ENCODE measurements at places on chromosomes 7 and 10.

DNA sequence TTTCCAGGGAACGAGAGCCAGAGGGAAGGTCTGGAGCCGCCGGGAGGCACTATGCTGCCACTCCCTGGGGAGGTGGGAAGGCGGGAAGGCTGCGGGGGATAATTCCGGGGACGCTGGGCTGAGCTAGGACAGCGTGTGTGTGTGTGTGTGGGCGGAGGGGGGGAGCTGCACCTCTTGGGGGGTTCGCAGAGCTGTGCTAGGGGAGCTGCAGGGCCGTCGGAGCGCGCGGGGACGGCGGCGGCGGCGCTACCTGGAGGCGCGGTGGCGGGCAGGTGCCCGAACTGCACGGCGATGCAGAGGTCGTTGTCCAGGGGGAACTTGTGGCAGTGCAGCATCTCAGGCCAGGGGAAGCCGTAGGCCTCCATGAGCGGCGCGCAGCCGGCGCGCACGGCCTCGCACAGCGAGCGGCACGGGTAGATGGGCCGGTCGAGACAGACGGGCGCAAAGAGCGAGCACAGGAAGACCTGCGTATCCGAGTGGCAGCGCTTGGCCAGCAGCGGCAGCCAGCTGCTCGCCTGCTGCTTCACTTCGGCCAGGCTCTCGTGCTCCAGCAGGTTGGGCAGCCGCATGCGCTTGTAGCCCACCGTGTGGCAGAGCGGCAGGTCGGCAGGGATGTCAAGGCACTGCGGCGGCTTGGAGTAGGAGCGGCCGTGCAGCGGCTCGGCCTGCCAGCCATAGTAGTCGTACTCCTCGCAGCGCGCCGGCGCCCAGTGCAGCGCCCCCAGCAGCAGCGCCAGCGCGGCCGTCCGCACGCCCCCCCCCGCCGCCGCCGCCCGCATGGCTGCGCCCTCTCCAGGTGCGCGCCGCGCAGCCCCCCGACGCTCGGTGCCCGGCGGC lies 526 bp downstream of the SFRP5 start:
- DNase-seq: peak; percentile 43

GRCh38 chr10:124722798-124723783 lies 21.1 kb downstream of the FAM53B start:
- DNase-seq: no peak

GRCh38 chr7:56188823-56189346 lies 72.7 kb upstream of the NUPR2 start:
- no peak for DNase-seq

DNA sequence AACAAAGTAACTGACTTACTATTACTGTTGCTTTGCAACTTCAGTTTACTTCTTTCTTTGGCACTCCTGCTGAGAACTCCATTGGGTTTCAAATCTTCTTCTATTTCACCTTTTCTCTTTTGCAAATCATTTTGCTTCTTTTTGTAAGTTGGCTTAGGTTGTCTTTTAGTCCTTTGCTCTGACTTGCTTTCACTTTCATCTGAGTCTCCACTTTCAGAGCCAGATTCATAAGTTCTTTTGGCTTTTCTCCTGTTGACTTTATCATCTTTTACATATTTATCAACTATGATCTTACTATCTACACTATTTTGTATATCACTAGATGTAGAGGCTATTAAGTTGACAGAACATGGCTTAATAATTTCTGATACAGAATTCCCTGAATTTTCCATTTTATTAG lies 73.4 kb downstream of the NRBF2 start:
- no peak for DNase-seq

GRCh38 chr10:86285136-86285790 lies 81.3 kb downstream of the GRID1 start:
- DNase-seq: no peak

GRCh38 chr7:2278026-2278425 lies 36.0 kb downstream of the NUDT1 start:
- no peak for DNase-seq

GRCh38 chr7:135335628-135336139 lies 102.0 kb downstream of the STRA8 start:
- peak; percentile 81 for DNase-seq

GRCh38 chr7:7264306-7265040 lies 82.1 kb downstream of the C1GALT1 start:
- DNase-seq: no peak

- DNase-seq: peak; percentile 27
Observed at GRCh38 chr7:129853661-129854268, 99.0 kb downstream of the UBE2H start.

DNA sequence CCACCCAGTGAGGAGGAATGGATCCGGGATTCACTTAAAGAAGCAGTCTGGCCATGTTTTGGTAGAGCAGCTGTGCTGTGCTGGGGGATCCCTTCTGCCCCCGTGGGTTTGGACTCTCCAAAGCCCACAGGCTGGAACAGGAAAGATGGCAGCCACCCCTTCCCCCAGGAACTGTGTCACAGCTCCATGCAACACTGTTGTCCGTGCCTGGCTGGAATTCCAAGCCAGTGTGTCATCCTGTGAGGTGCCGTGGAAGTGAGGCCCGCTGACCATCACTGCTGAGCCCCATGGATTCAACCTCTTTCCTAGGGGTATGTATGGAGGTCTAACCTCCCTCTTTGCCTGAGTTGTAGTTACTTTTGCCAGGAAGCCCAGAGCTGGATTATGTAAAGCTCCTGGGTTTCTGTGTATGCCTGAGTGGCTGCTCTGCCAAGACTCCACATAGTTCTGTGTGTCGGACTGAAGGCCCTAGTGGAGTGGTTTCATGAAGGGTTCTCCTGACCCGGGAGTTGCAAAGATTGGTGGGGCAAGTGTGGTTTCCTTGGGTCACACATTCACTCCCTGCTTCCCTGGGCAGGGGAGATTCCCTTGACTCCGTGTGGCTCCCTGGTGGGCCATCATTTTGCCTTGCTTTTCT lies 35.1 kb upstream of the PCGF5 start:
- peak; percentile 48 for DNase-seq

- no peak for DNase-seq
Observed at GRCh38 chr10:89975771-89976170, 274.4 kb downstream of the KIF20B start.

DNA sequence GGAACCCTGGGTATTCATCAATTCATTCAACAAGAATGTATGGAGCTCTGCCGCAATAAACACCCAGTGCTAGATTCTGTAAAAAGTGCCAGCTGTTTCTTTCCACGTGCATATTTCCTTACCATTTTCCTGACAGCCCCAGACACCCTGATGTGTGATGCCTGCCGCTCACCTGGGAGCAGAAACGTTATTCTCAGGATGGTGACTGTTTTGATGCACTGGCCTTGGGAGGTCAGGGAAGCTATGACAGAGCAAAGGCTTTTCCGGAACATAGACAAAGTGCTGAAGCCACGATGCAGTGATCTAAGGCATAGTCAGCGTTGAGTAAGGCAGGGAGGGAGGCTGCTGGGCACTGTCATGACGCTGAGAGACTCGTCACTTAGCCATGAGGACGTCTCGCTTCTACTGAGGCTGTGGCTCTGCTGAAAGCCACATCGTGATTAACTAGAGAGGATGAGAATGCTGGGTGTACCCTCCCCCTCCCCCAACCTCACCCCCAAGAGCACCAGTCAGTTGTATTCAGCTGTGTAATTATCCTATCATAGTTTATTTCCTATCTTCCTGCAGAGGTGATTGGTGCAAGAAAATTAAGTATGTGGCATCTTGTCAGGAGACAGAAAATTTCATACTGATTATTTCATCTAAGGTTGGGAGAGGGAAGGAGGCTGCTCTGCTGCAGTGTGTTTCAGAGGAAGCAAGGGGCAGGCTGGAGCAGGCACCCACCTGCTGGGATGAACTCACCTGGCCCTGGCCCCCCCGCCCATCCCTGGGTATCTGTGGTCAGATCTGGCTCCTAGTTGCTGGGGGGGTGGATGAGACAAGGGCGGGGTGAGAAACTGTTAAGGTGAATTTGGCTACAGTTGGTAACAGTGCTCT lies 48.8 kb upstream of the SMNDC1 start:
- DNase-seq: peak; percentile 44

DNA sequence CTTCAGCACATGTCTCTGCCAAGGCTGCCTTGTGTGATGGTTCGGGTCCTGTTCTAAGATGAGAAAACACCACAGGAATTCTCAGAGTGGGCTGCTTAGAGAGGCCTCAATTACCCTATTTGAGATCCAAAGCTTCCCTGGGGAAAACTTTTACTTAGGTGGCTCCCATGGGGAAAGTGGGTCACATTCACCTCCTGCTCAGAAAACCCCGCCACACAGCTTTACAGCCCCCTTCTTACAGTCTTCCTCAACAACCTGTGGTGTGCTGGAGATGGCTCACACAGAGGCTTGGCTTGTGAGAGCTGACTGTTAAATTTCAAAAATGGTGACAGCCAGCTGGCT lies 36.6 kb upstream of the KCNIP2 start:
- no peak for DNase-seq

- no peak for DNase-seq
Observed at GRCh38 chr7:97118306-97118917, 914 bp downstream of the SDHAF3 start.

DNA sequence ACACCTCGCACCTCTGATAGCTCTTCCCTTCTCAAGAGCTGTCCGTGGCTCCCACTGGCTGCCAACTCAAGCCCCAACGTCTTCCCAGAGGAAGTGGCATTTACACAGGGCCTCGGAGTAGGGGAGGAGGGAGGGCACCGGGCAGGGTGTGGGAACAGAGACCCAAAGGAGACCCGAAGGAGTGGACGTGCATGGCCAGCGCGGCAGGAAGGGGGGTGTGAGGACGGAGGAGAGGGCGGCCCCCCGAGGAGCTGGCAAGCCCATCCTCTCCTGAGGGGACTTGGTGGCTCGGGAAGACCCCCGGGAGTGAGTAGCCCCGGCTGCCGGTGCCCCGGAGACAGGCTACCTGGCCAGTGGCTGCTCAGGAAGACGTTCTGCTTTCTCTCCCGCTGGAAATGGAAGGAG lies 85.9 kb downstream of the FOXL3 start:
- DNase-seq: no peak

DNA sequence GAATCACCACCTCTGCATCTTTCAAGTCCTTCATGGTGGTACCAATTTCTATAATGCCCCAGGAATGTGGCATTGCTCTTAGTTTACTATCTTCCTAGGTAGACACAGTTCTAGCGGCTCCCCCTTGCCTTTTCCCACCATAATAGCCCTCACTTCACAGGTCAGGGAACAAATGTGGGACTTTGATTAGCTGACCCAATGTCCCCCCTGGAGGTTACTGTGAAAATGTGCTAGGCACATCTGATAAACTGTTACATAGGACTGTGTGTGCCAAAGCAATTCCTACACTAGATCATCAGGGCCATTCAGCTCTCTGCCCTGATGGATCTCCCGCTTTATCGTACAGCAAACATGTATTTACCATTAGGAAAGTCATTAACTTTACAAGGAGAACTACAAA lies 94.0 kb downstream of the TWIST1 start:
- no peak for DNase-seq

GRCh38 chr10:72426986-72427385 lies 72.3 kb upstream of the DNAJB12 start:
- no peak for DNase-seq

- DNase-seq: no peak
Observed at GRCh38 chr7:100626055-100626454, 13.7 kb downstream of the MOSPD3 start.

DNA sequence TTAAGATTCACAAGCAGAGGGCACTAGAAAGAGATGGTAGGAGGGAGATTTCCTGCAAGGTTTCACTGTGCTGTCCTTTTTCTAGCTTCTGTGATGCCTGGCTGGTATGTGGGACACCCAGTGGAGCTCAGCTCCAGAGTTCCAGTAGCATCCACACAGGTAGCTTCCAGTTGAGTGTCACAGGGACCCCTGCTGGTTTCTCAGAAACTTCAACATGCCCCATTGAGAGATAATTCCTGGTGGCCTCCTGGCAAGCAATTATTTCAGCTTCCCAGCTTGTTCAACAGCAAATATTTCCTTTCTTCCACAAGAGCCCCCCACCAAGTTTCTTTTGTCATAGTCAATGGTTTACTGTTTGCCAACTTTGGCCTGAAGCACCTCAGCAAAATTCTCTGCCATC lies 858.7 kb downstream of the REEP3 start:
- DNase-seq: peak; percentile 9

DNA sequence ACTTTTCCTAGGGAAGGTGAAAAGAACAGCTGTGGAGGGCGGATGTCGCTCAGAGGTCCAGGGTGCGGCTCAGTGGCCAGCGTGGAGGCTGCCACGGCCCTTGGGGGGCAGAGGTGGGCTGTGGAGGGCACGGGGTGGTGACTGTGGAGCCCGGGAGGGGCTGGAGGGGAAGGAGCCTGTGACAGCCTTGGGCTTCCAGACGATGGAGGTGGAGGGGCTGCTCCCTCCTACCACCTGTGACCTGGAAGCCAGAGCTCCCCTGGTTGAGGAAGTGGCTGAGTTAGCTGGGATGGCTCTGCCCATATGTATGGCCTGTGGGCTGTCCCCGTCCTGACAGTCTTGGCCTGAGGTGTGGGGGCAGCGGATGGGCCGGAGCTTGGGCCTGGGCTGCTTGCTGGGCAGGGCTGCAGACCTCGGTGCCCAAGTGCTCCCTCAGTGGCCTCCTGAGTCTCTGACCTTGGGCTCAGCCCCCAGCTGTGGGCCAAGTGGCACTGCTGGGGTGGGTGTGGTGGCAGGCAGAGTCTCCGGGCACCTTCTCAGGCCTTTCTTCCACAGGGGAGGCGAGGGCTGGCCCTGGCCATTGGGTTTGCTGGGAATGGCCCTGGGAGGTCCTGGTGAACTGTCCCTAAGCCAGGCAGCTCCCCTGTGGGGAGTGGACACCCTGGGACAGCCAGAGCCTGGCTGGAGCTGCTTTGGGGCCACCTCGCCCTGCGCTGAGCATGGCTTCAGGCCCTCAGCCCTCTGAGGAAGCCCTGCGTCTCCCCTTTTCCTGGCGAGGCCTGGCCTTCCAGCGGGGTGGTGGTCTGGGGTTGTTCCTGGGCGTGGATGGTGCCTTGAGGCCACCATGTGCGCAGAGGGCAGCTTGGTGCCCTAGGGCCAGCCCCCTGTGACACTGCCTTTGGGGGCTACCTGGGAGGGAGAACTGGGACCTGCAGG lies 3.9 kb downstream of the BRI3 start:
- no peak for DNase-seq

GRCh38 chr10:93337309-93337721 lies 144.8 kb downstream of the MYOF start:
- DNase-seq: no peak

- DNase-seq: no peak
Observed at GRCh38 chr7:141671705-141672496, 30.1 kb downstream of the DENND11 start.

DNA sequence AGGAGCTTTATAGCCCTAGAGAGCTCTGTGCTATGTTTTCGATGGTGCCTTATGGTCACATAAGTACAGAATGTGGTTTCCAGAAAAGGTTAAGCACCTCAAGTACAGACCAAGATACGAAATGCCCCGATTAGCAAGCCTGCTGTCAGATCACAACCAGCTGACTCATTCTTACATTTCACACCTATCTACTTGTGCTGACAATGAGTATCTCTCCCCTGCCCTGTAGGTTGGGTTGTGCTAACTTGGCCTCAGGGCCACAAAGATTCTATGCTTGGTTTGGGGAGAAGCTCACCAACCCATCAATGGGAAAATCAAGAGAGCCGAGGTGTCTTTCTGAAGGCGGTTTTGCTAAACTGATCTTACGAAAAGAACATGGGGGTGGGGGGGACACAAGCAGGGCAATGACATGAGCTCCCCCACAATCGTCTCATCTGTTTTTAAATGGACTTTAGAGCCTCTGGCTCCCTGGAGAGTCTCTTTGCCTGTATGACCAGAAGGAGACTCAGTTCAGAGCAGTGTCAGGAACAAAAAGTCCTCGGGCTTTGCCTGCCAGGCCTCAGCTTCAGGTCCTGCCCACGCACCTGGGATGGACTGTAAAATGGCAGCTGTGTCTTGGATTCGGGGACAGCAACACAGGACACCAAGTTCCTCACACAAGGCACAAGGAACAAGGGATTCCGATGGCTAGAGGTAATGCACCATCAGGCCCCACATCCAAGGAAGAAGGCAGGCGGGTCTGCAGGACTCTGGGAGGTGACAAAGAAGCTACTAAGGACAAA lies 55.1 kb downstream of the FAM53B start:
- no peak for DNase-seq
